Activated naive CD4-positive, alpha-beta T cell treated with Interleukin-2 at 50 U/mL for 16 hours (primary cell): ENCODE measurements at places on chromosomes 1 and 21.
A peak's percentile ranks its signal among the peaks of the same experiment; 100 is the strongest.

GRCh38 chr1:54571326-54571725 lies 23.3 kb downstream of the ACOT11 start:
- DNase-seq: no peak

DNA sequence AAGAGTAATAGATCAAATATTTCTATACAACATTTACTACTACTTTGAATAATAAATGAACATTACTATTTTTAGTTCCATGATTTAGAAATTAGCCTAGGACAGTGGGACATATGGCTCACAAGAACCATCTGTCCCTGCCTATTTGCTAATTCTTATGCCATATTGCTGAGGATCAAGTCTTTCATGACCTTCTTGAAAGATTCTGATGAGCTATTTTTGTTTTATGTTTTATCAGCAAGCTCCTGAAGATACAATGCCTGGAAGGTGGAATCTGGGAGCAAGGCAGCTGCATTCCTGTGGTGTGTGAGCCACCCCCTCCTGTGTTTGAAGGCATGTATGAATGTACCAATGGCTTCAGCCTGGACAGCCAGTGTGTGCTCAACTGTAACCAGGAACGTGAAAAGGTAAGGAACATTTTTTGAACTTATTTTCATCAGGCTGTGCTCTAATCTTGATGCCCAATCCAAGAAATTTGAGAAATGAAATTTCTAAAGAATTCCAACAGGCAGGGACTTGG lies 326.7 kb downstream of the PAPPA2 start:
- no peak for DNase-seq

- no peak for DNase-seq
Measured at GRCh38 chr1:97630281-97630680, 290.6 kb downstream of the DPYD start.

- DNase-seq: peak; percentile 56
Measured at GRCh38 chr1:20058531-20058930, 11.5 kb upstream of the PLA2G5 start.

DNA sequence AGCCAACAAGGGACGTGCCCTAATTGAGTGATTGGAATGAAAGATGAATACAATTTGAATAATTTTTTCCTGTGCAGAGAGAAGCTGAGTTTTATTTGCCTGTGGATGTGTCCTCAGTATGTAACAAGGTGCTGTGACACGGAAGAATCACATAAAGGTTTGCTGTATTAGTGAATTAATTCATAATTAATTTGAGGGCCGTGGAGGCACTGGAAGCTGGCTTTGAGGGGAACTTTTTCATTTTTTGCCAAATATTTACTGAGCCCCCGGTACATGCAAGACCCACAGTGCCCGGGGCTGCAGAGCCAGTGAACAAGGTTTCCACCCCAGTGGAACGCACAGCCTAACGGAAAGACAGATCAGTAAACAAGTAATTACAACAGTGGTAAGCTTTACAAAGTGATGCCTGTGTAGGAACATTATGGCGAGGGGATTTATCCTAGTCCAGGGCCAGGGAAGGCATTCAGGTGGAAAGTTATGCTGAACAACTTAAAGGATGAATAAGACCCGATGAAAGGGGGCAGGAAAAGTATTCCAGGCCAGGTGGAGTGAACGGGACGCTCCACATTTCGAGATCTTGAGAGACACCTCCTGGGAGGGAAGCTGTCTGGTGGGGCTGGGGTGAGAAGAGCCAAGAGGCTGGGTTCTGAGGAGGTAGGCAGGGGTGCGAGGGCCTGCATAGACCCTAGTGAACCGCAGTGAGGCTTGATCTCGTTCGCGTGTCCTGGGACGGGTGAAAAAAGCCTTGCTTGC lies 773 bp upstream of the RCC2 start:
- DNase-seq: no peak

DNA sequence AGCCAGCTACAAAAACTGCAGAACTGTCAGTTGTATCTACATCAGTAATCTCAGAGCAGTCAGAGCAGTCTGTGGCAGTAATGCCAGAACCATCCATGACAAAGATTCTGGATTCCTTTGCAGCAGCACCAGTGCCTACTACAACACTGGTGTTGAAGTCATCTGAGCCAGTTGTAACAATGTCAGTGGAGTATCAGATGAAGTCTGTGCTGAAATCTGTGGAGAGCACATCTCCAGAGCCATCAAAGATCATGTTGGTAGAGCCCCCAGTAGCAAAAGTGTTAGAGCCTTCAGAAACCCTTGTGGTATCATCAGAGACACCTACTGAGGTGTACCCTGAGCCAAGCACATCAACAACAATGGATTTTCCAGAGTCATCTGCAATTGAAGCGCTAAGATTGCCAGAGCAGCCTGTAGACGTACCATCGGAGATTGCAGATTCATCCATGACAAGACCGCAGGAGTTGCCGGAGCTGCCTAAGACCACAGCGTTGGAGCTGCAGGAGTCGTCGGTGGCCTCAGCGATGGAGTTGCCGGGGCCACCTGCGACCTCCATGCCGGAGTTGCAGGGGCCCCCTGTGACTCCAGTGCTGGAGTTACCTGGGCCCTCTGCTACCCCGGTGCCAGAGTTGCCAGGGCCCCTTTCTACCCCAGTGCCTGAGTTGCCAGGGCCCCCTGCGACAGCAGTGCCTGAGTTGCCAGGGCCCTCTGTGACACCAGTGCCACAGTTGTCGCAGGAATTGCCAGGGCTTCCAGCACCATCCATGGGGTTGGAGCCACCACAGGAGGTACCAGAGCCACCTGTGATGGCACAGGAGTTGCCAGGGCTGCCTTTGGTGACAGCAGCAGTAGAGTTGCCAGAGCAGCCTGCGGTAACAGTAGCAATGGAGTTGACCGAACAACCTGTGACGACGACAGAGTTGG lies 7.3 kb downstream of the SON start:
- DNase-seq: no peak

DNA sequence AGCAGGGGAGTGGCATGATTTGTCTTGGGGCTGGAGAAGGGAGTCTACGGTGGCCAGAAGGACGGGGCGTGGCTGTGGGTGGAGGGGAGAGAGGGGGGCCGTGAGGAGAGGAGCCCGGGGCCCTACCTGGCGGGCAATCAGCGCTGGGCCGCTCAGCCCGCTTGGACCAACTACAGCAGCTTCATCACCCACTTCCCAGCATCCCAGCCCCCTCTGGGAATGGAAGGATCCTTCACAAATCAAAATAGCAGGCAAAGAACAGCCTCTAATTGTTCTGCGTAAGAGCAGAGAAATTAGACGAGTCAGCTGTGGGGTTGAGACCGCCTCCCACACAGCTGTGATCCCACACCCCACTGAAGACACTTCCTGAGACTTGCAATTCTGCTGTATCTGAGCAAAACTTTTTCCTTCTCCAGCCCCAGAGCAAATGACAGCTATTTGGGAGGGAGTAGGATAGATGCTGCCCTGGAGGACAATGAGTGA lies 43.5 kb downstream of the OPRD1 start:
- DNase-seq: no peak

DNA sequence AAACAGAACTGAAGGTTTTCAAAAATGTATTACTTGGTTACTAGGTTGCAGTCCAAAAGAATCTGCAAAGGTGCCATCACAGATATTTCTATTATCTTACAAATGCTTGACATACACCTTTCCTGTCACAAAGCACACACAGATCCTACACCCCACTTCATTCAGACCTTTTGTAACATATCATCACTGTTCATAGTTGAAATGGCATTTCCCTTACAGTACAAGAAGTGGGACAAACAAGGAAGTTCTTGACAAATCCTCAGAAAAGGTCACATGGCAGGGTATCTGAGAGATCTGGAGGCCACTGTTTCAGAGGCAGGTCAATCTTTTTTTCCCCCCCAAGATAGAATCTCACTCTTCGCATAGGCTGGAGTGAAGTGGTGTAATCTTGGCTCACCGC lies 21.3 kb downstream of the TOR1AIP2 start:
- DNase-seq: no peak

DNA sequence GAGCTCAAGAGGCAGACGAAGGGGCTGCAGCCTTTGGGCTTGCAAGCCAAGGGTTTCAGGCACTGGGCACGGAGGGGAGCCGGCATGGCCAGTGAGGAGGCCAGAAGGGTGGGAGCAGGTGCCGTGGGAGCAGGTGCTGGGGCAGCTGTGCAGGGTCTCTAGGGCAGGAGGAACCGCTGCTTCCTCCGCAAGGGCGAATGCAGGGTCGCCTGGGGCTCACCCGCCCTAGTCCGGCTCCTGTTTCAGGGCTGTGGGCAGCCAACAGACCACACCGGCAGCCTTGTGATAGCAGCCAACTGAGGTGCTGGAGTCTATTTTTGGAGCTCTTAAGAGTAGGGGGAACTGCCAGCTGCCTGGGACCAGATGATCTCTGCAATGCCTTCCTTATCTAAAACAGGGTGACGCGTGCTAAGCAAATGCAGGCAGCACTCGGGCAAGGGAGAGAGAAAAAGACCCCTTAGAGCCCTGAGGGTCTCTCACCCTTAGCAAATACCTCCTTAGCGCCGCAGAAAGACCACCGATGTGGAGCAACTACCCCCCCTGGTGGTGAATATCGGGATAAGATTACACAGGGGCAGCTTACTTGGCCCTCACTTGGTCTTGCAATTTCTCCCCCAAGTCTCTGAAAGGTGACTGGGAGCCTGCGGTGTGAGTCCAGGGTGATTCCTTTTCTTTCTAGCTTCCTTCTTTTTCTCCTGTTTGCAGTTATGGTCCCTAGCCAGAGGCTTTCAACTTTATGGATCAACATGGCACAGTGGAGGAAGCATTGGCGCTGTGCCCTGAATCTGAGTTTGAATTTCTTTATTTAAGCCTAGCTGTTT lies 20.7 kb upstream of the MAPKAPK2 start:
- DNase-seq: peak; percentile 69

DNA sequence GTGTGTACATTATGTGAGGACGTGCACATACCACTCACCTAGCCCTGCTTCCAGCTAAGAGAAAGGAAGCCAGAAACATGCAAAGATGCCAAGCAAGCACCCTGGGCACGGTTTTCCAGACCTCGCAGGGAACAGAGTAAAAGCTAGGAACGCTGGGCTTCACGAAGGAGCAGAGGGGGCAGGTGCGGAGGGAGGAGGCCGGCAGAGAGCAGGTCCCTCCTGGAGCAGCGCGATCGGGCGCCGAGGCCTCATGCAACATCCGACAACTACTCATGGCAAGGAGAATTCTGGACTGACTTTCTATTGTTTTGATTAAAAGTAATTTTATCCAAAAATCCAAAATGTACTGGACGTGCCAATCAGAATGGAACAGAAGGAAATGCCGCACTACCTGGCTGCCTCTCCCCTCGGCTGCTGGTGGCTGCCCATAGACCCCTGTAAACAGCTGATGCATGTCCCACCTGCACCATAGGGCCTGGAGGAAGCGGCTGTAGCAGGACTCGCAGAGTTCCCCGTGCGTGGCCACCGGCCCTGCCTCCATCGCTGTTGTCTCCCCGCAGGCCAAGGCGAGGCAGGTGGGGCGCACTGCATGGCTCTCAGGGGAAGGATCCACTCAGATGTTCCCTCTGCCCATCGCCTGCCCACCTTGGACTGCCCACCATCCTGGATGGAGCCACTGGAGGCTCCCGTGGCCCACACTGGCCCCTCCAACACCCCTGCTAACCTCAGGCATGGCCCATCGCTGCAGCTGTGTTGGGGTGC lies 93.5 kb downstream of the WDR4 start:
- DNase-seq: no peak

- DNase-seq: no peak
Measured at GRCh38 chr1:13819642-13820041, 119.7 kb downstream of the PRDM2 start.
